Small intestine (tissue), 16 donors: ENCODE measurements at places on chromosomes 7 and 10. TPM values are rescaled to one million over a fixed set of nuclear protein-coding genes. Genes with fewer than 3 reads are reported as not detected.
A peak's percentile ranks its signal among the peaks of the same experiment; 100 is the strongest.

GRCh38 chr7:140670343-140670935, 2.3 kb upstream of the ADCK2 start:
- no peaks in the 10 kb centered on the region for H3K4me1 ChIP-seq
- DNase-seq, result no peak
- no peaks in the 10 kb centered on the region for H3K36me3 ChIP-seq
- no peak overlapping the region for H3K27ac ChIP-seq
- H3K4me3 ChIP-seq, result no peak overlapping the region

GRCh38 chr10:113135025-113135424, 185.0 kb downstream of the TCF7L2 start:
- H3K4me1 ChIP-seq, result no peaks in the 10 kb centered on the region
- H3K4me3 ChIP-seq, result no peak overlapping the region
- H3K27ac ChIP-seq, result no peak overlapping the region
- no peak for DNase-seq

GRCh38 chr10:112184052-112184371, 447 bp upstream of the GPAM start:
- peak overlapping the region; percentile 73 for H3K4me3 ChIP-seq
- H3K27me3 ChIP-seq, result no peaks in the 10 kb centered on the region
- DNase-seq, result no peak

GRCh38 chr7:44824894-44825526, 22.9 kb downstream of the H2AZ2 start:
- H3K27me3 ChIP-seq, result no peaks in the 10 kb centered on the region
- no peaks in the 10 kb centered on the region for H3K4me1 ChIP-seq
- no peak for DNase-seq
- no peak overlapping the region for H3K27ac ChIP-seq
- H3K4me3 ChIP-seq, result no peak overlapping the region

- DNase-seq, result no peak
- H3K4me1 ChIP-seq, result no peaks in the 10 kb centered on the region
- no peaks in the 10 kb centered on the region for H3K27me3 ChIP-seq
- no peaks in the 10 kb centered on the region for H3K36me3 ChIP-seq
- H3K27ac ChIP-seq, result no peak overlapping the region
Observed at GRCh38 chr10:17585016-17585415, 32.2 kb downstream of the HACD1 start.

- DNase-seq, result no peak
- no peak overlapping the region for H3K4me3 ChIP-seq
- H3K36me3 ChIP-seq, result no peaks in the 10 kb centered on the region
Observed at GRCh38 chr7:1359051-1359400, 100.2 kb downstream of the MICALL2 start.

The PODXL gene
- polyA plus RNA-seq, result 0.67 TPM
